ENCODE measurements at places on chromosomes 5 and 9.

- DNase-seq = no peak
Observed at GRCh38 chr9:108680946-108681345, 174.8 kb downstream of the ACTL7B start.

- peak; percentile 92 for DNase-seq
Observed at GRCh38 chr9:127897193-127897692, 2.2 kb downstream of the ST6GALNAC6 start.

DNA sequence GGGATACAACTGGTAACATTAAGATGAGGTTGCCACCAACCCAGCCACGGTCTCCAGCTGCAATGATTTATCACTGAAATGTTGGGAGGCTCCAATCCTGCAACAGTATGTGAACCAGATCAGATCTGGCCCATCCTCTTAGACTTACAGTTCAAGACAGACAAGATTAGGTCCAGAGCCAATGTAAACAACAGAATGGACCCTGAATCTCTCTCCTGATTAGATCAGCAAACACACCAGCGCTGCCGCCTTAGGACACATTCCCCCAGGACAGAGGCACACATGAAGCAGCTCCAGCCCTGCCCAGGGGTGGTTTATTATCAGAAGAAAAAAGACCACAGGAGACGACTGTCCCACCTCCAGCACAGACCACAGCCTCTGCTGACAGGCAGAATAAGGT, 82.1 kb downstream of the SLIT3 start:
- DNase-seq = no peak

- DNase-seq = no peak
Observed at GRCh38 chr9:35313460-35313859, 151.7 kb downstream of the UNC13B start.

DNA sequence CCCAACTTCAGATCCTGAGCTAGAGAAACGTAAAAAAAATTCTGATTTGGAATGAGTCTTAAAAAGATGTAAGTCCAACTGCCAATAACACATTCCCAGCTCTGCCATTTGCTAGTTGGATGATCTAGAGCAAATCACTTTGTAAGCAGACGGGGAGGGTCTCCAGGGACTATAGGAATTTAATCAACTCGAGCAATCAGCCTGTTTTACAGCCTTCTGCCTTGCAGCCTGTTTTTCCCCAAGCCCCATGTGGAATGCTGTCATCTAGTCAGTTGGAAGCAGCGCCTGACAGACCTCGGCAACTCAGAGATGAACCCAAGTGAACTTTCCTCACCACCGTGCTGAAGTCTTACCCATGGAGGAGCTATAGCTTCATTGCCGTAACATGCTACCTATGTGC, 34.8 kb upstream of the HRH2 start:
- no peak for DNase-seq

- no peak for DNase-seq
Observed at GRCh38 chr9:10173561-10173960, 439.2 kb downstream of the PTPRD start.

DNA sequence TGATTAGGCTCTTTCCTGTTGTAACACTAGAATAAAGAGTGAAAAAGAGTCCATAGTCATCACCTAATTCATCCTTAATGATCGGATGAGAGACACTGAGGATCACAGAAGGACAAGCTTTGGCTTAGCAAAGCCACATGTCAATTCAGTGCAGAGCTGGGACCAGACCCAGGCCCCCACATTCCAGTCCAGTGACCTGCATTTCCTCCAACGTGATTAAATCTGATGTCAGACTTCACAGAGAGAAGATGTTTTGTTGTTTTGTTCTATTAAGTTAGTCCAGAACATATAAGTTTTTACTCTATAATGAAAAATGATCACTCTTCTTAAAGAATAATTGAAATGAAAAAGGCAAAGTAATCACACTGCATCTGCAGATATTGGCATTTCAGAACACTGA, 377.9 kb upstream of the PAPPA start:
- DNase-seq = no peak

DNA sequence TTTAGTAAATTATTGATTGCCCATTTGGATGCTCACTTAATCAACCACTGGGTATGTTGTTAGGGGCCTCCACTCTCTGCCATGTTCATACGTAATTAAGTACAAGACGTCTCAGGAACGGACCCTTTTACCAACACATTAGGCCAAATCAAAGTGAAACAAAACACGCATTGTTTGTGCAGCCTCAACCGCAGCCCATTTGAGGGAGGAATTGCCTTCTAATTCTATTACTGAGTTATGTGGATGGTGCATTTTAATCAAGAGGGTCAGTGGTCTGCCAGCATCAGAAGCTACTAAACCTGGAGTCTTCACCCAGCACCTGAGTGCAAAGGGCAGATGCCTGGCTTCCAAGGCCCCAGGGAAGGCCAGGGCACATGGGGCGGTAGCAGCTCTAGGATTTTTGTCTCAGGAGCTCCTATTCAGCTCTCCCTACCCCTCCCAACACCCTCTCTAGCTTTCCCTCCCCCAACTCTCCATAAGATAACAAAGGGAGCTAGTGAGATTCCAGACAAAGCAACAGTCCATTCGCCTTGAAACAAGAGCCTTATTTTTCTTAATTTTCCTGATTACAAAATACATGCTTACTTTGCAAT, 7.9 kb upstream of the MED27 start:
- DNase-seq = no peak

- DNase-seq = no peak
Observed at GRCh38 chr5:173466227-173466626, 138.0 kb upstream of the STC2 start.

GRCh38 chr9:104905931-104906330, 22.0 kb downstream of the ABCA1 start:
- no peak for DNase-seq

DNA sequence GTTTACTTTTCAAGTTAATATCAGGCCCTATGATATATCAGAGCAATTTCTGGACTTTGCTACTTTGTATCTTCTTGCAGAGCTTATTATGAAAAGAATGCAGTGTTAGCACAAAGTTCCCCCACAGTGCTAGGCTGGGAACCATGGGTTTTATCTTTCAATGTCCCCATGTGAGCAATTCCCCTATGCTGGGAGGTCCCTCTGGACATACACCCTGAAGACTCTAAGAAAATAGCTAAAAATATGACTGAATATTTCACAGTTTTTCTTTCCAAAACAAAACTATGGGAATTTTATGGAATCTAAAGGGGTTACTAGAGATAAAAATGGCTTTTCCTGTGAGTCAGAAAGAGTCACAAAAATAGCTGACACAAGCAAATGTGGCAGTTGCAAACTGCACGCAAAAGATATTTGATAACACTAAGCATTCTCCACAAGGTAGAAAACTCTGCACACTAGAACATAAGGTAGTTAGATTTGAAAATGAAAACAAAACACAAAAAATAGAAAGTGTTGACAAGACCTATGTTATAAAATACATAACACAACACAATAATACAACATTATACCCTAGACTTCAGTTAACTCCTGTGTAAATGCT, 487.5 kb upstream of the GRIN3A start:
- no peak for DNase-seq

GRCh38 chr9:106859957-106860720, 2.8 kb upstream of the ZNF462 start:
- DNase-seq = peak; percentile 76

GRCh38 chr9:95645579-95645978, 128.8 kb upstream of the PTCH1 start:
- no peak for DNase-seq

DNA sequence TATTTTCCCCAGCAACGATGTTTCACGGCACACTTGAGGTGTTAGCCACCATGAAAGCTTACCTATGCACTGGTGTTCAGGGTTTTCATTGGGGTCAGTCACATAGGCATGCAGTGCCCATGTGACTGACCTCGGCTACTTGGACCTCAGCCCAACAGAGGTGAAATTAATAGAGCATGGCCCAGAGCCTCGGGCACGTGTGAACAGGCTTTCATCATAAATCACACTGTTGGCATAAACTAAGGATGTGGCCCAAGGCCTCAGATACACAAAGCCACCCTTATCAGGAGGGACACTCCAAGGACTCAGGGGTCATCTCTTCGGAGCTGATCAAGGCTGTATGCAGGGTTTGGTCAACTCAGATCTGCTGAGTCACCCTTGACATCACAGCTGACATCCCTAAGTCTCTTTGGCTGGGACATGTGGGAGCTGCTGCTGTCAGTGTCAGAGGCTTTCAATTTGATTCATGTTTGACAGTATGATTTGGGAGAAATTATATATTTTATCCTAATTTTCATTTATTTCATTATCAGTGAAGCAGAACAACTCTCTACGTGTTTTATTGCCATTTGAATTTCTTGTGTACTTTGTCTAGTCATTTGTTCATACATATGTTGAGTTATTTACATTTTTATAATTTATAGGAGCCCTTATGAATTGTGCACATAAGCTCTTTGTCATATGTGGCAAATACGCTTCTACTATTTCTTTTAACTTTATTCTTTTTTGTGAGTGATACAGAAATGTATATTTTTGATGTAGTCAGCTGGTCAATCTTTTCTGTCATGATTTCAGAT, 59.7 kb upstream of the ANKRD33B start:
- no peak for DNase-seq

DNA sequence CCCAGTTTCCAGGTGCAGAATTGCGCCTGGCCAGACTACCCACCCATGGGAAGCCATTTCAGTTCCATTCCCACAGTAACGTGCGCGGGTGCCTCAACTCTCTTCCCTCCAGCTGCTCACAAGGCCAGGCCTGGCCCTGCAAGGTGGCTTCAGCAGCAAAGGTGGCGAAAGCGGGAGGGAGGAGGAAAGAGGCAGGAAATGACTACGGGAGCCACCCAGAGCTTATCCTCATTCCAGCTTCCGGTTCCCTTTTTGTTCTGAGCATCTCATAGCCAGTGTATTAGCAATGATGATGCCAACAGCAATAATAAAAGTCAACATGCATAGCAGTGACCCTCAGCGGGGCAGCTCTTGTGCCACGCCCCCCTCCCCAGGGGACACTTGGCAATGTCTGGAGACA, 101.5 kb upstream of the BOD1 start:
- DNase-seq = peak; percentile 60

GRCh38 chr5:136269973-136270372, 77.0 kb upstream of the SMIM32 start:
- no peak for DNase-seq

- no peak for DNase-seq
Observed at GRCh38 chr9:16152276-16153101, 599.6 kb downstream of the CCDC171 start.

GRCh38 chr5:16618138-16618897, 1.5 kb upstream of the RETREG1 start:
- no peak for DNase-seq
